ENCODE measurements at places on chromosomes 5 and 9. TPM values are rescaled to one million over a fixed set of nuclear protein-coding genes. Genes with fewer than 3 reads are reported as not detected.

DNA sequence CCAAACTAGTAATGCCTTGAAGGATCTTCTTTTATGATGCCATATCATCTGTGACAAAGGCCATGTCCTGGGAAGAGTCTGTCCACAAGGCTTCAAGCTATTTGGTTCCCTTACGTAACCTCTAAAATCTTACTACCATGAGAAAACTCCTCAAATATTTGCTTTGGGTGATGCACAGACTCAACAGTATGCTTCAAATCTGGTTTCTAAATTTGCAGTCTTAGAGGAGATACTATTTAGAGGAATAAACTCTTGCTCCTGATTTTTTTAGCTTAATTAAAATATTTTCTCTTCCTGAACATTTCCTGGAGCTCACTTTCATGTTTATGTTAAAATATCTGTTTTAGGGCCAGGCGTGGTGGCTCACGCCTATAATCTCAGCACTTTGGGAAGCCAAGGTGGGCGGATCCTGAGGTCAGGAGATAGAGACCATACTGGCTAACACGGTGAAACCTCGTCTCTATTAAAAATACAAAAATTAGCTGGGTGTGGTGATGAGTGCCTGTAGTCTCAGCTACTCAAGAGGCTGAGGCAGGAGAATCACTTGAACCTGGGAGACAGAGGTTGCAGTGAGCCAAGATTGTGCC, 28.2 kb downstream of the TRPC7 start:
- no peaks in the 10 kb centered on the region for H3K4me1 ChIP-seq
- H3K36me3 ChIP-seq: no peaks in the 10 kb centered on the region
- DNase-seq: no peak
- H3K4me3 ChIP-seq: no peak overlapping the region
- peaks cover 1% of the 10 kb centered on the region for H3K27me3 ChIP-seq

GRCh38 chr9:87350915-87351314, 146.8 kb upstream of the DAPK1 start:
- peaks cover 20% of the 10 kb centered on the region for H3K27me3 ChIP-seq
- no peak overlapping the region for H3K4me3 ChIP-seq
- no peaks in the 10 kb centered on the region for H3K4me1 ChIP-seq
- no peak overlapping the region for H3K27ac ChIP-seq
- DNase-seq: no peak
- H3K36me3 ChIP-seq: no peaks in the 10 kb centered on the region

DNA sequence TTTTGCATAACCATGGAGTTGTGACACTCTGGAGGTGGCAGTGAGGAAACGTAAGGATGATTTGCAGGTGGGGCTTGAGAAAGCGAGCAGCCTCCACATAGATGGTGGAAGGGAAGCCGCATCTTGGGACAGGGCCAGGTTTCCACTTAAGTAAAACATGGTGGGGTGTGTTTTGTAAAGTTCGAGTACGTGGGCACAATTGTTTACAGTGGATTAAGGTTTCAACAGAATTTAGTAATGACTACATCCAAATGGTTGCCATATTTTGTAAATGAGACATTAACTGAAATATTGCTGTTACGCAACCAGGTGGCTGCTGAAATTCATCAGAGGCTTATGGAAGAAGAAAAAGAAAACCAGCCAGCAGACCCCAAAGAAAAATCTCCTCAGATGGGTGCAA, 85.4 kb upstream of the IL7R start:
- no peak overlapping the region for H3K4me3 ChIP-seq
- no peaks in the 10 kb centered on the region for H3K27me3 ChIP-seq
- peaks cover 14% of the 10 kb centered on the region for H3K36me3 ChIP-seq
- peaks cover 35% of the 10 kb centered on the region for H3K4me1 ChIP-seq
- DNase-seq: no peak
- no peak overlapping the region for H3K27ac ChIP-seq

GRCh38 chr5:61319388-61320146, 12.5 kb upstream of the ZSWIM6 start:
- H3K27ac ChIP-seq: no peak overlapping the region
- peaks cover 29% of the 10 kb centered on the region for H3K27me3 ChIP-seq
- no peak overlapping the region for H3K4me3 ChIP-seq
- H3K4me1 ChIP-seq: peaks cover 10% of the 10 kb centered on the region
- DNase-seq: no peak
- H3K36me3 ChIP-seq: no peaks in the 10 kb centered on the region

DNA sequence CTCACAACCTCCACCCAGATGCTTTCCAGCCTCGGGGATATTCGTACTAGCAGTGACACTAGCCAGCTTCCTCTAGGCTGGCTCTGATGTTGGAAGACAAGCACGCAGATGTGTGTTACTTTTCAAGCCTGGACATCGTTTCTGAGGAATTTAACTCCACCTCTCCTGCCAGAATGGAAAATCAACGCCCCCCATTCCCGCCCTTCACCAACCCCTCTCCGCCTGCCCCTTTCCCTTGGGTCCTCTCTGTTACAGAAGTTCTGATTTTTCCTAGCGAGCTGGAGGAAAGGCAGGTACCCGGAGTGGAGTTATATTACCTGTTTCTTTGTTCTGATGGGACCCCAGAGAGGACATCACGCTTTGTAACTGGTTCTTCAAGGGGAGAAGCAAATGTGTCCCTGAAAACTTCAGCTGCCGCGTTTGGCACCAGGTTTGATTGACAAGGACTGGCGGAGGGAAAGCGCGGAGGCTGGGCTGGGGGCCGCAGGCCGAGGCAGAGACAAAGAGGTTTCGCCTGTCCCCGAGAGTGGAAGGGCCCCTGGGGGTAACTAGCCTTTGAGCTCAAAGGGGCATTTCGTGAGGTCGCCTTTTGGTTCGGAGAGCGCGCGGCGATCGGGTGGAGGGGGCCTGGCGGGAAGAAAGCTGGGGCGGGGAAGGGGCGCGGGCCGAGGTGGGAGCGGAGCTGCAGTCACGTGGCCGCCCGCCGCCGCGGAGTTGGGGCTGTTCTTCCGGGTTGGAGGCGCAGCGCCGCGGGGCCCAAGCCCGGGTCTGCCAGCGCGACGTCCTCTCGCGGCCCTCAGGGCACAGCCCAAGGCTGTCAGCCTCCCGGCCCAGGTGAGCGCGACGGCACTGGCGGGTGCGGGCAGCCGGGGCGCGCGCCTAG, at the start of gene NNT:
Gene NNT (plus strand): TSS at position 720 of the 883 bp plus-strand sequence. CDS start 6,016 bp downstream, outside the sequence.
- peak within 1 kb of the TSS; percentile 91 for H3K4me3 ChIP-seq
- DNase-seq: peak; percentile 84
- peak within 1 kb of the TSS; percentile 84 for H3K27ac ChIP-seq
- peaks cover 37% of the 10 kb centered on the region for H3K36me3 ChIP-seq
- peaks cover 41% of the 10 kb centered on the region for H3K4me1 ChIP-seq

DNA sequence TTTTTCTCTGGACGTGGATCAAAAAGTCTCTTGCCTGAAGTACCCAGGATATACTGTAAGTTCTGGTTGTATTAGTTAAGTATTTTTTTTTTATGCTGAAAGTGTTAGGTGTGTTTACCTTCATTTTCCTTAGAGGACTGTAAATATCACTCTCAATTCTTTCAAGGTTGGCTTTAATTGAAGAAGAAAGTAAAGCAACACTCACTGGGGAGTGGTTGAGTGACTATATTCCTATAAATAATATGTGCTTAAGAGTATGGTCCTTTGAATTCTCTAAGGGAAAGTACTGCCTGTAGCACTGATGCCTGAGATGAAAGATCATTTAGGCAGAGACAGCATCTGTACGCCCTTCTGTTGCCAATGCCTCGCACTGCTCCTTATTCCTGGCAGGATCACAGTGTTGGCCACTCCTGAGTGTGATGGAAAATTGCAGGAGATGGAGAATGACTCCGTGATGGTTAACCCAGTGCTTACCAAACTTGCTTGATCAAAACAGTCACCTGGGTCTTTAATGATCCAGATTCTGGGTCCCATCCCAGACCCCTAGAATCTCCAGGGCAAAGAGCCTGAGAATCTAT, 182.0 kb upstream of the MPDZ start:
- H3K4me1 ChIP-seq: no peaks in the 10 kb centered on the region
- H3K4me3 ChIP-seq: no peak overlapping the region
- no peaks in the 10 kb centered on the region for H3K36me3 ChIP-seq
- no peak for DNase-seq
- H3K27me3 ChIP-seq: no peaks in the 10 kb centered on the region
- no peak overlapping the region for H3K27ac ChIP-seq

DNA sequence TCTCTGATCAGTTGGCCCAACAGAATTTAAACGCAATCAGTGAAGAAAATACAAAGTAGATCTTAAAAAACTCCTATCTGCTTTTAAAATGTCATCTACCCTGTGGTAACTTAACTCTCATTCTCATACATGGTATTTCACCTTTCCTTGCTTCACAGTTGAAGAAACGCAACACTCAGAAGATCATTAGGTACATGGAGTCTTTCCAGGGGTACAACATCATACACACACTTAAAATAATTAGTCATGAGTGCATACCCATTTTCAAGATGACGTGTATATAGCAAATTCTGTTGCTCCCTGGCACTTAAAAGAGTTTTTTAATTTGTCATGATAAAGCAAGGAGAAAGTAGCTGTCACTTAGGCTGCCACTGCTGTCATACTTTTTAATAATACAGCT, 259.9 kb downstream of the BNC2 start:
- H3K27ac ChIP-seq: no peak overlapping the region
- no peaks in the 10 kb centered on the region for H3K4me1 ChIP-seq
- DNase-seq: no peak
- H3K36me3 ChIP-seq: no peaks in the 10 kb centered on the region

Gene ADCY2
- total RNA-seq: not detected

Gene INSL4
- not detected for total RNA-seq

Gene CTSL
- total RNA-seq: 12.1 TPM

Gene ZDHHC11
- total RNA-seq: 6.6 TPM

Gene SPINK5
- not detected for total RNA-seq

Gene IL33
- not detected for total RNA-seq

Gene SV2C
- 0.33 TPM for total RNA-seq
